ENCODE measurements at places on chromosomes 11 and 22.

- no peak for DNase-seq
Measured at GRCh38 chr11:87603887-87604286, 566.2 kb downstream of the TMEM135 start.

DNA sequence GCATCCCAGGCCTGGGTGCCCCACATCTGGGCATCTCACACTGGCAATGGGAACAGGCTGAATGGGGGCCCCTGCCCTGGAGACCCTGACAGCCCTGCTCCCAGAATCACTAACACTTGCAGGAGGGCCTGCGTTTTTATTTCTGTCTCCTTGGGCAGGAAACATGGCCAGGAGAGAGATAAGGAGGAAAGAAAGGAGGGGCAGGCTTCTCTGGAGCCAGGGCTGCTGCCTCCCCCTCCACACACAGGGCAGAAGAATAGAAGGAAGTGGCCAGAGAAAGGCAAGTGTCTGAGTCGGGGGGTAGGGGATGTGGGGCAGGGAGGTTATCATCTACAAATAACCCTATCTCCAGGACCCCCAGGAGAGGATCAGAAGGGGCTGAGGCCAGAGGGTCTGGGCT lies 25.5 kb upstream of the TSPAN18 start:
- no peak for DNase-seq

DNA sequence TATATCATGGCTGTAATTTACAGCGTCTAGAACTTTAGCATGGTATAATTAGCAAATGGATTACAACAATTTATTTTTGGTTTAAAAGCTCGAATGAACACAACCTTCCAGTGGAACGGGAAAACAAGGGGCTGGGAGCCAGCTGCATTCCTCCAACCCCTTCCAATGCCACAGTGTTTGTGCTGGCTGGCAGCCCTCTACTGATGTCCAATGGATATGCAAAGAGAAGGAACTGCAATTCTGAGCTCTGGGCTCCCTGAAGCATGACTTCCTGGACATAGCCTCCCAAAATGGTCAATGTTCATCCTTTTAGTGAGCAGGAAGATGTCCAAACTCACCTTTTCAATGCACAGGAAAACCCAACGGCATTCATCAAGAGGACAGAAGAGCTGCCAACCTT lies 288.3 kb downstream of the TENM4 start:
- DNase-seq, result no peak

GRCh38 chr11:72541257-72541974 lies 107.1 kb upstream of the CLPB start:
- no peak for DNase-seq

DNA sequence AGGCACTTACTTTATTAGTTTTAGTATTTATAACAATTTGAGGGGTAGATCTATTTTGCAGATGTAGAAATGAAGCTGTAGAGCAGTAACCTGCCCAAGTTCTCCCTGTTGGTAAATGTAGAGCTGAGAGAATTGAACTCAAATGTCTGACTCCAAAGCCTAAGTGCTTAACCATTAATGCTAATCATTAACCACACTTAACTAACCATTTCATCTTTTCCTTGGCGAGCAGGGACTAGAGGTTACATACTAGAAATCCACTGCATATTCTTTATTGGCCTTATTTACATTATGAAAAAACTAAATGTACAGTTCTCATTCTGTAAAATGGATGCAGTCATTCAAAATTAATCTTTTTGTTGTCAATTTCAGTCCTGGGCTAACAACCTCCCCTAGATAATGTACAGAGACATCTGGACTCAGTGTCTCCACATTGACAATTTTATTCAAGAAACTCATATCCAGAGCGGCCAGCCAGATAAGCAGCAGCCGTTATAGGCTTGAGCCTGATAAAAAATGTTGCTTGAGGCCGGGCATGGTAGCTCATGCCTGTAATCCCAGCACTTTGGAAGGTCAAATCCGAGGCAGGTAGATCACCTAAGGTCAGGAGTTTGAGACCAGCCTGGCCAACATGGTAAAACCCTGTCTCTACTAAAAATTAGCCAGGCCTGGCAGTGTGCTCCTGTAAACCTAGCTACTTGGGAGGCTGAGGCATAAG lies 76.7 kb upstream of the PICALM start:
- no peak for DNase-seq

DNA sequence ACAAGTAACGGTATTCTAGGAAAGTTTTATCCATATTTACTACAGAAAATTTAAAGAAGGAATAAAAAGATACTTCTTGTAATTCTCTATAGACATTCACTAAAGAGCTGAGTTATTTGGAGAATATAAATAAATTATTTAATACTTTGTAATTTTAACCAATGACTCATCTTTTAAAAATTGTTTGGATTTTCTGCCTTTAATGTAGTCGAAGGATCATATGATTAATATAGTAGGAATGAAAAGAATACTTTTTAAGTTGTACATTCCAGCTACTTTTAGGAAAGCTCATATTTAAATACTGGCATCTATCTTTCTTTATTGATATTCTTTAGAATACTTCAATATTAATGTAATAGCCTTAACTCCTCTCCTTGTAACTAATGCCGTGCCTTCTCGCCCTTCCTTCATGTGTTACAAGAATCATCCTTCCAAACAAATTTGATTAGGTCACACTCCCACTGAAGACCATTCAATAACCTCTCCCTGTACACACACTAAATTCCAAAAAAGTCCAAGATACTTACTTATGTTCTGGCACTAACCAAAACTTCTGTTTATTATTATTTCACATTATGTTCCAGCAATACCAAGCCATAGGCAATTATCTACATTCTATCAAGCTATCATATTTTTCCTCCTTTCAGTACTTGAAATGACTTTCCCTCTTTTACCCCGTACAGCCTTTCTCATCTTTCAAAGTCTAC lies 501.9 kb downstream of the CNTN5 start:
- no peak for DNase-seq

DNA sequence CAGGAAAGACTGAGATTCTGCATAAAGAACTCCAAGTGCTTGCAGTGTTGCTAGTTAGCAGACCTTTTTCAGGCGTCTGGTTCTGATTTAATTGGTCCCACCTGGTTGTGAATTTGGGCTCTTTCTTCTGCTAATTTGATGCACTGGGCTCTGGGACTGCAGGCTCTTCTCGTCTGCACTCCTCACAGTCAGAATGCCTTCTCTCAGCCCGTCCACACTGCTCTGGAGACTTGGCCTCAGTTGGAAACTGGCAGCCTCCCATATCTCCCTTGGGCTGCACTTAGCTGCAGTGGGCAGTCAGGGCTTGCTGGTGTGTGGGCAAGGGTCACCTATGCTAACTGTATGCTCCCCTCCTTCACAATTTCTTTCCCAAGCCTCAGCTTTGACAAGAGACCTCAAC lies 1.5 kb downstream of the TRIM6 start:
- no peak for DNase-seq

DNA sequence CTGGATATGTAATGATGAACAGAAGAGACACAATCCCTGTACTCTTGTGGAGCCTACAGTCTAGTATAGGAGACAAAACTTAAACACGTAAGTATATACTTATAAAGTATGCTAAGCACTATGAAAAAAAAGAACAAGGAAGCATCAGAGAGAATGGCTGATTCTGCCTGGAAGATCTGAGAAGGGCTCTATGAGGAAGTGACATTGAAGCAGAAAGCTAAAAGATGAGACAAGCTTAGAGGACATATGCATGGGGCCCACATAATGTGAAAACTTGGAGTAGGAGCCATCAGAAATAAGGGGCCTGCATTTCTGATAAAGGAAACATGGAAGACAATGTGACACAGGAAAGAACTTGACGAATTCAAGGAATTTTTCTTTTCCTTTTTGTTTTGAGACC lies 16.6 kb downstream of the SAA1 start:
- no peak for DNase-seq

- peak; percentile 29 for DNase-seq
Measured at GRCh38 chr11:101862391-101863233, 52.2 kb upstream of the CEP126 start.

DNA sequence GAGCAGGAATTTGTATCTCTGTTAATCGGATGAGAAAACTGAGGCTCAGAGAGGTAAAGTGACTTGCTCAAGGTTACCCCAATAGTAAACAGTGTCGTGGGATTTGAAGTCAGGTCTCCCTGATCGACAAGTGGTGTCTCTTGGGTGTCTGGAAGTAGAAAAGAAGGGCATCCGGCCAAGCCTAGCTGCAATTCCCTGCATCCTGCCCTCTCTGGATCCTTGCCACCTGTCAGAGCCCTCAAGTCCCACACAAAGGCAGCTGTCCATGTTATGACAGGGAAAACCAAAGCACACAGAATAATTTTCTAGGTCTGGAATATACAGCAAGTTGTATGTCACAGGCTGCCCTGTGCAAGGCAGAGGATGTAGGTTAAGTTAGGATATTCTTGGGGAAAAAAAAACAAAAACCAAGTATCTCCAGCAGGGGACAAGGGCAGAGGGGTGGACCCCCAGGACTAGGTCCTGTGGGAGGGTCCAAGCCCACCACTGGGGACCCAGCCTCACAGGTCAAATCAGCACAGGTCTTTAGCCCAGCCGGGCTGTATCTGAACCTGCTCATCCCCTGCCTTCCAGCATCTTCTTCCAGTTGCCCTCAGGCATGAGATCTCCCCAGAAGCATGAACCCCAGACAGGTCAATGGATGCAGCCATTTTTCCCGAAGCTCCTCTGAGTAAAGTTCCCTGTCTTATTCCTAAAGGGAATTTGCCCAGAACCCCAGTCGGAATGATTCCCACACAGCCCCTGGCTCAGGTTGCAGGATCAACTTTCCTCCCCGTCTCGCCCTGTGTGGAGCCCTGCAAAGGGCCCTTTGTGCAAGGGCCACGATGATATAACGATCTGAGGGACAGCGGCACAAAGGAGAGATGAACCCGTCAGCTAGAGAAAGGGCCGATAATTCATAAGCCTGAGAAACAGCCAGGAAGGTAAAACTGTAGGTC lies 15.0 kb downstream of the USH1C start:
- DNase-seq, result peak; percentile 30

- DNase-seq, result no peak
Measured at GRCh38 chr11:14702760-14703159, 59.2 kb downstream of the PDE3B start.

DNA sequence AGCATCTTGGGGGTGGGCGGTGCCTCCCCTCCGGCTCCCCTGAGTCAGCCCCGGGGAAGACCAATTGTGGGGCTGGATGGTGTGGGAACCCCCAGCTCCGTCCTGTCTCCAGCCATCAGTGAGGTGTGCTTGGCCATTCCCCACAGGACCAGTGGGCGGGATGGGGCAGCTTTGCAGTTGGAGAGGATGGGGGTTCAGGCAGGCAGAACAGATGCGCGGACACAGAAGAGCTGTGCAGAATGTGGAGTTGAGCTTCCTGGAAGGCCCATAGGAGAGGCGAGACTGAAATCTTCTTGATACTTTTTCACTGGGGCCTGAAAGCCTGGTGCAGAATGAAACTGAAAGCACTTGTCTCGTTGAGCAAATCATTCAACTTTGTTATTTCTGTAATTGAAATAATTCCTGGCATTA lies 23.8 kb downstream of the PARVB start:
- no peak for DNase-seq

GRCh38 chr11:59573216-59573615 lies 42.4 kb downstream of the OSBP start:
- DNase-seq, result no peak

DNA sequence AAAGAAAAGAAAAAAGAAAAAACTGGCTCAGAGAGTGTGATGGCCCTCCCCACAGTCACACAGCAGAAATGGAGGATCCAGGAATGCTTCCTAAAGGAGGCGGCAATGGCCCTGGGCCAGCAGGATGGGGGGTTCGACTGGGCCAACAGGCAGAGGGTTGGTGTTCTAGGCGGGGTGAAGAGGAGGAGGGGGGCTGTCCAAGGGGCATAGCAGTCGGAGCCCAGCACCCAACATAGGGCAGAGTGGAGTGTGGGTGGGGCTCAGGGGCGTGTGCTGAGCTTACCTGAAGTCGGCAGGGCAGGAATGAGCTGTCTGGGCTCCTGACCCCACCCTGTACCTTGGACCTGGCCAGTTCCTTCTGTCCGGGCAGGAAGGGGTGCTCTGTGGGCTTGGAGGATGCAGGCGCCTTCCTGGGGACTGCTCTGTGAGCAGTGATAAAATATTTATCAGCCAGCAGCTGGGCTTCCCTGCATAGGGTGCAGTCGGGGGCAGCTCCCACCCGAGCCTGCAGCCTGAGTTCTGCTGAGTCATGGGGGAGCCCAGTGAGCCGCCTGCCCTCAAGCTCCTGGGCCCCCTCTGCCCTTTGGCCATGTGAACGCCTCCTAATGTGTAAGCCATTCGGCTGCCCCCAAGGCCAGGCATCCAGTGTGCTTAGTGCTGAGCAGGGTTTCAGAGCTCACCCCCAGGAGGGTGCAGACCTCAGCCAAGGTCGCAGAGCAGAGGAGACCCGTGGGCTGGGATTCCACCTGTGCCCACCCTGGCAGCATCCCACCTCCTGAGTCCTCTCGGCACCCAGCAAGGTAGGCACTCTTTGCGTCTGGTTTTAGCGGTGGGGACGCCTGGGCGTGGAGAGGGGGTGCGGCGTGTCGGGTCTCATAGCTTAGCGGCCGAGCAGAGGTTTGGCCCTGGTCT lies 25.3 kb upstream of the PRR5 start:
- no peak for DNase-seq

DNA sequence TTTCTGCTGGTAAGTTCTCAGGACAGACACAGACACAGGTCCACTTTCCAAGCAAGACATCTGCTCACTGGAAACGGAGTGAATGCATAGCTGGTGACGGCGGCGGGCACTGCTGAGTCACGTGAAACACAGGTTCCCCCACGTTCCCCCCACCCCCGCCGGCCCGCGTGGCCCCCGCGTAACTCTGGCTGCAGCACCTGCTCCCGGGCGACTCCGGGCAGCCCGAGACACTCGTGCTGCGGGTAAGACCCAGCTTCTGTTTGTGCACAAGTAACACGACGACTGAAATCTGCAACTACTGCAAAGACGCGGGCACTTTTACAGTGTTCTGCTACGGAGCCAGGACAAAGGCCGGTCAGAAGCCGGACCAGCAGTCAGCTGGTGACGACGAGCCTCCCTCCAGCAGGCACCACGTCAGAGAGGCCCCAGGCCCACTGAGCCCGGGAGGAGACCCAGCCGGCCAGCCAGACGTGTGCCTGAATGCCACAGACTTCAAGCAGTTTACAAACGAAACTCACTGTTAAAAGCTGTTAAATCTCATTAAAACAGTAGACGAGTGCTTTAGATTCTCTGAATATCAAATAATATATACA lies 12.9 kb upstream of the ARFGAP3 start:
- no peak for DNase-seq

GRCh38 chr22:25645266-25645665 lies 80.8 kb downstream of the GRK3 start:
- DNase-seq, result no peak

DNA sequence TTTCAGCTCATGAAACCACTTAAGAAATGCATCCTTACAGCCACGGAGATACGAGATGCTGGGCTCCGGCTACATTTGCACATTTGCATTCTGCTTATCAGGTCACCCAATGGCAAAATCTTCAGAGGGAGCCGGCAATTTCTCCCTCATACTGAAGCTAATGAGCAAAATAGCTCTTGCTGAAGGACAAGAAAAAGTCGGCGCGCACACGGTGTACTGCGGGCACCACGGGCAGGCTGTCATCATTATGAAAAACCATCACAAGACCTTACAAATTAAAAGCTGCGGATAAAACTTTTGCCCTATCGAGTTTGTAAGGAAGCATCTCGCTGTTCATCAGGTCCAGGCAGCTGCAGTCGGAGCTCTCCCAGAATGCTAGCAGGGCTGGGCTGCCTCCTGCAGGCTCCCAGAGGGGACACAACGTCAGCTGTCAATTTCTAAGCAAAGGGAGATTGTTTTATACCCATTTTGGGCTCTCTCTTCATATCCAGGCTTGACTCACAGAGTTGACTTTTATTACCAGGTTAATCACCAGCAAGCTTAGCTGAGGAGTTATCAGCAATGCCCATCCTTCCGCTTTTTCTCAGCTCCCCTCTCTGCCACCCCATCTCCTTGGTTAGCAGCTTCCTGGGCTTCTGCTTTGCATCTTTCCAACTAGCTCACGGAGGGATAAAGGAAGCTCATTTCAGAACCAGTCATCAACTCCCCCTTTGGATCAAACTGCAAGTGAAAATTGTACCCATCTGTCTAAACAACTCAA lies 375.1 kb downstream of the OPCML start:
- DNase-seq, result no peak
